Activated T-helper 2 cell treated with anti-CD3 and anti-CD28 coated beads, Interferon-gamma antibody, Interleukin-2, Interleukin-4, amounts not matched to agents 10 μg/mL and 5 μg/mL and 100 μg/mL, durations not matched to agents 14 hours and 24 hours and 36 hours (primary cell): ENCODE measurements at places on chromosomes 6 and 20. TPM values are rescaled to one million over a fixed set of nuclear protein-coding genes. Genes with fewer than 3 reads are reported as not detected.

Gene MROH8
- total RNA-seq, result 1.1 and 1.3 TPM in 2 replicates

Gene KHDRBS2
- not detected in 2 replicates for total RNA-seq

DNA sequence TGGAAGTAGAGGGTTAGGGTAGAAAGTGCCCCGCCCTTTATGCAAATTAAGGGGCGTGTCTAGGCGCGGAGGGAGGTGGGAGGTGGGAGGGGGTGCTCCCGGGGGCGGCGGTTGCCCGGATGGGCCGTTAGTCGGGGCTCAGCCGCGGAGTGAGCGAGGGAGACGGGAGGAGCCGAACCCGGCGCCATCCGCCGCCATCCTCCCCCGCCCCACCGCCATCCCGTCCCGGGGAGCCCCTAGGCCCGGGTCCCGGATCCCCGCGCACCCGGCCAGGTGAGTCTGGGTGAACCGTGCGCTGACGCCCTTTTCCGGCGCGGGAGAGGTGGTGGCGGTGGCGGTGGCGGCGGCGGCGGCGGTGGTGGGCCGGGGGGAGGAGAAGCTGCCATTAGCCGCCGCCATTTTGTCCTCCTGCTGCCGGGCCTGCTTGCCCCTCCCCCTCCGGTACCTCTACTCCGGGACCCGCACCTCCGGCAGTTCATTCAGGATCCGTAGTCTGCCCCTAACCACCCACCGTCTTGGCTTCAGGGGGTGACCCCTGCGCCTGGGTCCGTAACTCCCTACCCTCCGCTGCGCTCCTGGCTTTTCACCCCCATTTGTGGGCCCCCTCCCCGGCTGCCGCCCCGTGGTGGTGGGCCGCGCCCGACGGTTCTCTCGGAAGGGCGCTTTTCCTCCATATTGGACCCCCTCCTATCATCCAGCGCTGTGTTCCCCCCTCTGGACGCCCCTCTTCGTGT, at the start of gene PRRC2A:
PRRC2A (plus strand) TSS at position 130 of the 734 bp plus-strand sequence. CDS start 2,075 bp downstream, outside the sequence.
- H3K27me3 ChIP-seq, result no peaks in the 10 kb centered on the region
- peaks cover 32% of the 10 kb centered on the region for H3K4me1 ChIP-seq
- H3K27ac ChIP-seq, result peak within 1 kb of the TSS; percentile 94
- peak within 1 kb of the TSS; percentile 94 for H3K4me3 ChIP-seq
- H3K36me3 ChIP-seq, result peaks cover 51% of the 10 kb centered on the region

DNA sequence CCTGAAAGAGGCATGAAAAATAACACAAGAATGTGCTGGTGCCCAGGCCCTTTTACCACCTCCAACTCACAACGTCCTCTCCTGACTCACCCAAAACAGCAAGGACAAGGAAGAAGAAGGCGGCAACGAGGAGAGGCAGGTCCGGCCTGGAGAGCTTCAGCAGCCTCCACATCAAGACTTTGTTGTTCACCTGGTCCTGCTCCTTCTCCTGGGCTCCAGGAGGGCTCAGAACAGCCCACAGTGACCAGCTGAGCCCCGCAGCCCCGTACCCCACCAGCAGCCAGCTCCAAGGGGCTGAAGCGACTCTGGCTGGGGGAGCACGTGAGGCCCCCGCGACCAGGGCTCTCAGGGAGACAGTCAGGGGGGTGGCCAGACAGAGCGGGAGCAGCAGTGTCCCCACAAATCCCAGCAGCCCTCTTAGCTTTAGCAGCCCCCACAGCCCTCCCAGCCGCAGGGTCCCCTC, 857 bp downstream of the TAP2 start:
- peak overlapping the region; percentile 88 for H3K4me3 ChIP-seq
- H3K4me1 ChIP-seq, result peaks cover 78% of the 10 kb centered on the region
- H3K27ac ChIP-seq, result peak overlapping the region; percentile 83

- no peak for DNase-seq
- peaks cover 6% of the 10 kb centered on the region for H3K27me3 ChIP-seq
- peaks cover 28% of the 10 kb centered on the region for H3K4me1 ChIP-seq
Measured at GRCh38 chr6:145012039-145012662, 723.2 kb downstream of the EPM2A start.

DNA sequence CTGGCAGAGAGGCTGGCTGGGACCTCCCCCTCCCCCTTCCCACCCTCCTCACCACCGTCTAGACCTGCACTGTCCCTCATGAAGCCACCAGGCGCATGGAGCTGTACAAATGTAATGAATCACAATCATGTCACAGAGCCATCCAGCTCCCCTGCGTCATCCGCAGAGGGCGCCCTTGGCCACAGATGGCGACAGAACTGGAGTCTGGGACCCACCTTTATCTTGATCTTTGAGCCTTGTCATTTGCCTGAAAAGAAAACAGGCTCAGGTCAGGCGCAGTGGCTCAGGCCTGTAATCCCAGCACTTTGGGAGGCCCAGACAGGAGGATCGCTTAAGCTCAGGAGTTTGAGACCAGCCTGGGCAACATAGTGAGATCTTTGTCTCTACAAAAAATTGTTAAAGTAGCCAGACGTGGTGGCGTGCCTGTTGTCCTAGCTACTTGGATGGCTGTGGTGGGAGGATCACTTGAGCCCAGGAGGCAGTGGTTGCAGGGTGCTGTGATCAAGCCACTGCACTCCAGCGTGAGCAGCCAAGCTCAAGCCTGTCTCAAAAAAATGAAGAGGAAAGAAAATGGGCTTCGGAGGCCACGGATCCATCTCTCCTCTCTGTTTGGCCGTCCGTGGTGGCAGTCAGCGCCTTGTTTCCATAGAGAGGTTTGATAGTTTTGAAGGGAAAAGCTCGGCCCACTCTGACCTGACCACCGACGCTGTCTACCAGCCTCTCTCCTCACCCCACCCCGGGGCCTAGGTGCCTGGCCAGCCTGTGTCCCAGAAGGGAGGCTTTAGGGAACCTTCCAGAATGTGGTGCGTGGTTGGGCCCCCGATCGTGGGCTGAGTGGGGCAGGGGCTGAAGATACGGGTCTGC, 6.2 kb downstream of the COL9A3 start:
- H3K4me3 ChIP-seq, result no peak overlapping the region
- H3K36me3 ChIP-seq, result no peaks in the 10 kb centered on the region
- H3K27me3 ChIP-seq, result peaks cover 9% of the 10 kb centered on the region
- H3K27ac ChIP-seq, result no peak overlapping the region
- peak; percentile 52 for DNase-seq

GRCh38 chr6:26123947-26124780, 36.9 kb downstream of the HFE start:
- peak; percentile 83 for DNase-seq
- peak overlapping the region; percentile 99 for H3K27ac ChIP-seq
- peaks cover 26% of the 10 kb centered on the region for H3K36me3 ChIP-seq
- no peaks in the 10 kb centered on the region for H3K27me3 ChIP-seq
